ENCODE measurements at places on chromosomes 2 and 18. TPM values are rescaled to one million over a fixed set of nuclear protein-coding genes. Genes with fewer than 3 reads are reported as not detected.

- DNase-seq = no peak
These were observed 486.4 kb downstream of the DSC3 start for GRCh38 chr18:30556112-30556511.

GRCh38 chr2:113181258-113182051, 7.7 kb downstream of the PSD4 start:
- DNase-seq = peak; percentile 12

Gene STARD6
- not detected for total RNA-seq

DNA sequence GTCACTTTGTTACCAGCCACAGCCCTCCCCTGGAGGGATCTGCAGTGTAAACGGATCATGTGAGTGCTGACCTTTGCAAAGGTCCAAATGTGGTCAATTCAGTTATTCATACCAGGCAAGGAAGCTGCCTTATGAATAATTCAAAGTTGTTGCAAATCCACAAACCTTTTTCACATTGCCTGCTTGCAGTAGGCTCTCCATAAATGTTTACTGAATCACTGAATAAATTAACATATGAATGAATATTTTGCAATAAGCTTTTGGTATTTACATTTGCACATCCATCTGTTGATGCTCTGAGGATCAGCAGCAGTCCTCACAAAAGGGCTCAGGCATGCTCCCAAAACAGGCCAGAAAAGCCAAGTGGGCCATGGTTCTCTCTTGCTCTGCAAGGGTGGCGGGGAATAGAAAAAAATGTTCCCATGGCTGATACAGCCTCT, 156.8 kb downstream of the VAPA start:
- no peak for DNase-seq

- DNase-seq = peak; percentile 89
These were observed 53.7 kb downstream of the EPHA4 start for GRCh38 chr2:221518201-221518934.

DNA sequence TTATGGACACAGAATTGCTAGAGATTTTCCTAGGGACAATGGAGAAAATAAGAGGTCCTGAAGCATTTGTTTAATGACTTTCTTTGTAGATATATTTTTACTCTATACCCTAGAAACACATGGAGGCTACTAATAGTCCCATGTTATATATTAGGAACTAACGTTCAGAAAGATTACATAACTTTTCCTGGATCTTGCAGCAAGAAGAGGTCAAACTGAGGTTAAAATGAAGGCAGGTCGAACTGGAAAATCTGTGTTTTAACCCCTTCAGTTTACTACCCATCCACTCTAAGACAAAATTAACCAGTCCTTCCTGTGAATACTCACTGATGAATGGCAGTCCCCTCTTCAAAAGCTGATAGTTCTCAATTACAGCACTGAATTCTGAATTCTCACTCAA, 1415.8 kb upstream of the CELF4 start:
- no peak for DNase-seq

Gene UGT1A1
- not detected for total RNA-seq

GRCh38 chr2:66570471-66570870, 135.5 kb downstream of the MEIS1 start:
- DNase-seq = no peak

DNA sequence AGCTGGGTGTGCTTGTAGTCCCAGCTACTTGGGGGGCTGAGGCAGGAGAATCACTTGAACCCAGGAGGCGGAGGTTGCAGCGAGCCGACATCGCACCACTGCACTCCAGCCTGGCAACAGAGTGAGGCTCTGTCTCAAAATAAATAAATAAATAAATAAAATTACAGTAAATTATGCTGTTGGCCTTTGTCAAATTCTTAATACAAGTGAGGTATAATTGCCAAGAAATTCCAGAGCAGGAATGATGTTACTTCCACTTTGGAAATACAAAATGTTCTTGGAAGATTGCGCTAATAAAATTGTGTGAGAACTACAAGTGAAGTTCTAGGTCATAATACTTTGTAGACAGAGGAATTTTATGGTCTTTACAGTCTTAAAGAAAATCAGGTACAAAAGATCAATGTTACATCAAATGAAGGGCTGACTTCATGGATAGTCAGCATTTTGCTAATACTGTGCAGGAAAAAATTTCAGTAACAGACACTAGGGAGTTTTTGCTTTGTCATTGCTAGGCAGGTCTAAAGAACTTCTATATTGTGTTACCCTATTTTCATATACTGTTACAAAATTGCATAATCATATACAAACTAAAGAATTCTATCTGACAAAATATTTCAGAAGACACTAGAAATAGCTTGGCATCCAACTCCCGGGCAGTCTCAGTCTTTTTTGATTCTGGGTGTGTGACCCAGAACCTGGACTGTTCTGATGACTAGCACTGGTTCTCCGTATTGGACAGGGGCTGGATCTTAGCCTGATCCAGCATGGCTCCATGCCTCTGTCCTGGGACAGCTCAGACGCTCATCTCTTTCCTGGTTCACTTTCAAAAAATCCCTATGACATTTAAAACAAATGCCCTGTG, 76.0 kb upstream of the STK17B start:
- no peak for DNase-seq

Gene GATA6
- total RNA-seq = 14.6 TPM

Gene CROCC2
- total RNA-seq = not detected

- DNase-seq = peak; percentile 59
These were observed 5.4 kb upstream of the TDRD15 start for GRCh38 chr2:21118302-21118920.

Gene MROH2A
- not detected for total RNA-seq

- peak; percentile 84 for DNase-seq
These were observed 38.6 kb upstream of the NOTO start for GRCh38 chr2:73163483-73164367.

- no peak for DNase-seq
These were observed 972.0 kb upstream of the LRRTM1 start for GRCh38 chr2:81276595-81276994.

GRCh38 chr2:45011121-45011520, 1.9 kb upstream of the SIX2 start:
- no peak for DNase-seq

DNA sequence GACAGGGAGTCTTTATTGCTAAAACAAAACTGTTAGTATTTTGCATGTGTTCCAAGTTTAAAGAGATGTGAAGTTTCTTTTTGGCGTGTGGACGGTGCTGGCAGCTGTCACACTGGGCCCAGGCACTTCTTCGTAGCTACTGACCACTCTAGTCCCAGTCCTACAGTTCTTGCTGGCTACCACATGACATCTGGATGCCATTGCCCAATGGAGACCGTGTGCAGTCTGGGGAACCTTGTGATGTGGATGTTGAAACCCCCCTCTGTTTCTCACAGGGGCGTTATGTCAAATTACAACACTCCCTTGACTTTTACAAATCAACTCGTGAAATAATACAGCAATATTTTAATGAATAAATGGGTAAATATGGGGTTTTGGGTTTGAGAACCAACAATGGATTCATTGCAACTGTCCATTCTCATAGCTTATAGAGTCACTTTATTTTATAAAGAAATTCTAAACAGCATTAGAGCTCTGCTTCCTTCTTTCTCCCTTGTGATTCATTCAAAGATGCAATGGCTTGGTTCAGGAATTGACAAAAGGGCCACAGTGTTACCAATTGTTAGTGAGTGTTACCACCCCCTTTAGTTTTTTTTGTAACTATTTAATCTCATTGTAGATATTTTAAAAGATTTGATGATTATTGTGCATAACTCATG, 1.2 kb downstream of the GPD2 start:
- DNase-seq = no peak

Gene PARD3B
- 30.9 TPM for total RNA-seq

DNA sequence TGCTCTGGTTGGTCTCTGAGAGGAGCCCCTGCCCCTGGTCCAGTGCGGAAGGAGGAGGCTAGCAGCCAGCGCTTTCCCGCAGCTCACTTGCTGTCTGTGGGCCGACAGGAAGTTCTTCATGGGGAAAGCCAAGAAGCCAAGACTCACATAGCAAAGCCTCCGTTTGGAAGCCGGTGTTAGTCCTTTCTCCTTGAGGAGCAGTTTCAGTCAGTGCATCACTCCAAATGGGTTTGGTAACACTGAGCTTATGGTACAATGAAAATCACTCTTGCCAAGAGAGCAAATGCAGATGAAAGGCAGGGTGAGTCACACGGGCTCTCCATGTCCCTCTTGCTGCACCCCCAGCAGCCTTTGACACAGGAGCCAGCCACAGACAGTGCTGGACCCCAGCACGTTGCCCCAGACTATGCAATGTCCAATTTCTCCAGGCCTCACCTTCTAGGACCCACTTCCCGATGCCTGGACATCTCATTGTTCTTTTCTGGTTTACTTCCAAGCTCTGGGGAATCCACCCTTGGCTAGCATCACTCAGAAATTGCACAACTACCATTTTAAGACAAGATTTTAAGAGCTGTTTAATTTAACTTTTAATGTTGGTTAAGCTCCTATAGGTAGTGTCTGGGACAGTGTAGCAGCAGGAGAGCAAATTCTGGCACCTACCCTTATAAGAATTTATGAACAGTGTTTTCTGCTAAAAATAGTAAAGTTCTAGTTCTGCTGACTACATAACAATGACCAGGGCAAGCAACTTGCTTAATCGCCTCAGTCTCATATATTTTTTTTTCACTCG, 174.9 kb downstream of the ASB1 start:
- no peak for DNase-seq

Gene INHBB
- 1.8 TPM for total RNA-seq

DNA sequence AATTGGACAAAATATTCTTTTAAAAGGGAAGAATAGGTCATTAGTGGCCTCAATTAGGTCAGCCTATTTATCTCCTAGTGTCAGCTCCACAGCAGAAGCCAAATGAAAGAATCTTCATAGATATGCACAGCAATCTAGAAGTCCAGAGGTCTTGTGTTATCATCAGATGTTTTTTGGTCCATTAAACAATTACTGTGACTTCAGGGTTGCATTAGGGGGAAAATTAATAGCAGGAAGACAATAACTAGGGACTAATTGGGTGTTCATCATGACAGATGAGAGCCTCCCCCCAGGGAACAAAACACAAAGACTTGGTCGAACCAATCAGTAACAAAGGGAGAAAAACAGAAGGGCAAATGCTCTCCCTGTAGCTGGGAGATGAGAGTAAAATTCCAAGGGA, 264.7 kb downstream of the PTH2R start:
- no peak for DNase-seq

- DNase-seq = peak; percentile 54
These were observed 172.1 kb upstream of the PID1 start for GRCh38 chr2:229443141-229443540.

- peak; percentile 26 for DNase-seq
These were observed 239.1 kb downstream of the KCNS3 start for GRCh38 chr2:18117592-18117991.

GRCh38 chr2:79832511-79833234, 319.8 kb downstream of the CTNNA2 start:
- no peak for DNase-seq

DNA sequence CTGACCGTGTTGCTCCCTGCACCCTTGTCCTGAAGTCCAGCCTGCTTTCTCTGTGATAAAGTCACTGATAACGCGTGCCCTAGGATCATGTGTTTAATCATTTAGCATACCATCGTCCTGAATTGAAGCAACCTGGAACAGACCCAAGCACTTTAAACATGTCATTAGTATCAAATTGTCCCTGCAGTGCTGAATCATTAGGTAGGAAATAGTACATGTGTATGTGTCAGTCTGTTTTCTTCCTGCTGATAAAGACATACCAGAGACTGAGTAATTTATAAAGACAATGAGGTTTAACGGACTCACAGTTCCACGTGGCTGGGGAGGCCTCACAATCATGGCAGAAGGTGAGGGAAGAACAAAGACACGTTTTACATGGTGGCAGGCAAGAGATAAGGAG, 2.8 kb downstream of the ASB18 start:
- peak; percentile 27 for DNase-seq

DNA sequence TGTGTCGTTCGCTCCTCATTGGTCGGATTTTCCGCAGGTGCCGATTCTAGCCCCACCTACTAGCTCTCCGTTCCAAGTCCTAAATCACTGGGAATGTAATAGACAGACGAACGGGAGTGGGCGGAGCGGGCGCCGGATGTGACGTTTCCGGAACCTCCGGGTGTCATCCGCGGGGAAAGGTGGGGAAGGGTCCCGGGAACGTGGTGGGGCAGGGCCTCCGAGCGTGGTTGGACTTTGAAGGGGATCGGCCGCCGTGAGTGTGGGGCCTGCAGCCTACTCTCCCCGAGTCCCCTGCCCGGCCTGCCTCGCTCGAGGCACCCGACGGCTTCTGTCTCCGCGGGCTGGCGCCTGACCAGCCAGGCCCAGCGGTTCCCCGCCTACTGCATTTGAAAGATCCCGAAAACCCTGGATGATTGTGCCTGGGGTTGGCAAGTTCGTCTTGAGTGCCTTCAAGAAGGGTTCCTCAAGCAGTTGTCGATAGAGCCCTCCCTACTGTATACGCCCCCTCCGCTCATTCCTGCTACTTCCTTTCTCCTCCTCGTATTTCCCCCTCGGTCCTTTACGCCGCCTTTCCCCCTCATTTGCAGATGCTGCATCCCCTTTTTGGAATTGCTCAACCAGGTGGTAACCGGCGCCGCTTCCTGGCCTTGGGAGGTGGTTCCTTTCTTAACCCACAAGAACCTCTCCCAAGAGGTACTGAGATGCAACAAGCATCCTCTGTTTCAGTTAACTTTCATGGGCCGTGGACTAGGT, at the start of gene STAMBP:
Gene STAMBP (plus strand): TSS at position 144 of the 753 bp plus-strand sequence. CDS start 1,896 bp downstream, outside the sequence.
- DNase-seq = peak; percentile 96

Gene PLB1
- total RNA-seq = 0.80 TPM

Gene AGAP1
- total RNA-seq = 20.9 TPM

DNA sequence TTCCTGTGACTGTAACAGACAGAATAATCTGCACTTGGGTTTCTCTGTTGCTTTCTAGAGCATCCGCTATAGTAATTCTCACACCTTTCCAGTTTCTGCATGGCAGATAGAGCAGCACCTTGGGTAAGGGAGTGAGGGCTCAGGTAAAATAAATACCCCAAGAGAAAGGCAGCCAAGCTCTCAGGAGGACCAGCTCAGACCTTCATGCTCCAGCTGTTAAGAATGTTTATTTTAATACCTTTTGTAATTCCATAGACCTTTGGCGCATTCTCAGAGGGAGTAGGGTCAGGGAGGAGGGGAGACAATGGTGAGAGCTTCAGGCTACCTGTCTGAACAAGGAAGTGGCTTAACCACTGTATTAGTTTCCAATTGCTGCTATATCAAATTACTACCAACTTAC, 16.2 kb upstream of the TMEM178A start:
- no peak for DNase-seq

- DNase-seq = no peak
These were observed 147.2 kb upstream of the L3MBTL4 start for GRCh38 chr18:6561862-6562291.

DNA sequence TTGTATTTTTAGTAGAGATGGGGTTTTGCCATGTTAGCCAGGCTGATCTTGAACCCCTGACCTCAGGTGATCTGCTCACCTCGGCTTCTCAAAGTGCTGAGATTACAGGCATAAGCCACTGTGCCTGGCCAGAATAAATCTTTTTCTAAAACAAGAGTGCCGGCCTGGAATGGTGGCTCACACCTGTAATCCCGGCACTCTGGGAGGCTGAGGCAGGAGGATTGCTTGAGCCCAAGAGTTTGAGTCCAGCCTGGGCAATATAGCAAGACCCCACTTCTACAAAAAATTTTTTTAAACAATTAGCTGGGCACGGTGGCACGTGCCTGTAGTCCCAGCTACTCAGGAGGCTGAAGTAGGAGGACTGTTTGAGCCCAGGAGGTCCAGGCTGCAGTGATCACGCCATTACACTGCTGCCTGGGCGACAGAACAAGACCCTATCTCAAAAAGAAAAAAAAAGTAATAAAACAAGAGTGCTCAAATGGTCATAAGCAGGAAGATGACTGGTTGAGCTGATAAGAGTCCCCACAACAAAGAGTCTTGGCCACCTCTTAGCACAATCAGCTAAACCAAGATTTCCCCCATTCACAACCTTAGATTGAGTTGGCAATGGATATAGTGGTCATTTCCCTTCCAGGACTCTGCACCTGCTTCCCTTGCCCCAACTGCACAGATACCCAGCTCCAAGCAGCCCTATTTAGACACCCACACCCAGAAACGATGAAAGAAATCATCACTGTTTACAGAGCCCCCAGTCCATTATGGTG, 5.8 kb upstream of the UCN start:
- peak; percentile 91 for DNase-seq
